ENCODE measurements at places on chromosomes 16 and 17.

DNA sequence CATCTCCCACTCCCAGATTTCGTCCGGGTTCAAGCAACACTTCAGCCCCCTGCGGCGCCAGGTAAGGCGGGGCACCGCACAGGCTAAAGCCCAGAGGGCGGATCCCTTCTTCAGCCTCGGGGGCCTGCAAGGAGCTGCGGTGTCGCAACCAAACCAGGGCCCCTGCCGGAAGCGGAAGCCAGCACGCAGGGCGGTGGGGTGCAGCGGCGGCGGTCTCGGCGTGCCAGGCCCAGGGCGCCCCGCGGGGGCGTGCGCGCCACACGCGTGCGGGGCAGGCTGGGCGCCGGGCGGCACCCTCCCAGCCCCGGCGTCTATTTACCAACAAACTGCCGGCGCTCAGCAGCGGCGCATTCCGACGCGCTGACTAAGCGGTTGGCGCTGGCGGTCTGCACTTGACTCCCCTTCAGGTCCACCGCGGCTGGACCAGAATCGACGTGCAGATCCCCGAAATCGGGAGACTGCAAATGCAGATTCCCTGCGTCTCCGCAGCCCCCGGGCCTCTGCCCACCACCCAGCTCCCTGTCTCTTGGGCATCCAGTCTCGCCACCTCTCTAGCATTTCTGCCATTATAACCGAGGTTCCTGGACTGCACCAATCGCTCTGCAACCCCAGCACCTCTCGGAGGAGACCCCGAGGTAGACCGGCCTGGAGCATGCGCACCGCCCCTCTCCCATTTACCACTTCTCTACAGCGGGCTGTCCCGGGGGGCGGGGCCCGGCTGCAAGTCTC is 421 bp upstream of the DLX4 start:
- DNase-seq: peak; percentile 89

- no peak for DNase-seq
Measured at GRCh38 chr16:89115216-89115861, 21.7 kb downstream of the ACSF3 start.

DNA sequence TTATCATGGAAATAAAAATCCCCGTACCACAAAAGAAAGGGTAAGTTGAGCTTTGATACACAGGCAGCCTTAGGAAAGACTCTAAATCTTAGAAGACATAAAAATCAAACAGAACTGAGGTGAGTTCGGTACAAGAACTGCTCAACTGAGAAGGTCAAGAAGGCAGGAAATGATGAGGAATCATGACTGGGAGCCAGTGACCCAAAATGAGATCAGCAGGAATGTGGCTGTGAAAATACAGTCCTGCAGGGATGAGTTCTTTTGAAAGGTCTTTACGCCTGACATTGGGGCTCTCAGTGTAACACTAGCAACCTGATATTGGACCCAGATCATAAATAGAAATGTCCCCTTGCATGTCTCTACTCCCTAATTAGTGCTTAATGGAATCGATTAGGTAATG is 56.3 kb upstream of the CDH11 start:
- DNase-seq: no peak

DNA sequence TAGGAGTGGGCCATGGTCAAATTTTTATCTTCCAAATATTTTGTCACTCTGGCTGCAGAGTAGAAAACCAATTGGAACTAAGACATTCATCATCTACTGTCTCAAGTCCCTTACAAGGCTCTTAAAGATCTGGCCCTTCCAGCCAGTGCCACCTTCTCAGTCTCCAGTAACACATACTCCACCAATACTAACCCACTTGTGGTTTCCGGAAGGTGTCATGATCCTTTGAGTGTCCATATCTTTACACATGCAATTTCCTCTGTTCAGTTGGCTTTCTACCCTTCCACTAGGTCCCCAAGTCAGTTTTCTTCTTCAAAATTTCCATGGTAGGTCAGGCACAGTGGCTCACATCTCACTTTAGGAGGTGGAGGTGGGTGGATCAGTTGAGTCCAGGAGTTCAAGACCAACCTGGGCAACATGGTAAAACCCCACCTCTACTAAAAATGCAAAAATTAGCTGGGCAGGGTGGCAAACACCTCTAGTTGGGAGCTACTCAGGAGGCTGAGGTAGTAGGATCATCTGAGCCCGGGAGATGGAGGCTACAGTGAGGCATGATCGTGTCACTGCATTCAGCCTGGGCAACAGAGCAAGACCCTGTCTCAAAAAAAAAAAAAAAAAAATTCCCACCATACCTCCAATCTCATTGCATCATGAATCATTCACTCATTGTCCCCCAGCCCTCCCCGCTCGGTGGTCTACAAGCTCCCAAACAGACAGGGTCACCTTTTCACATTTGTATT is 6.0 kb upstream of the GRB2 start:
- DNase-seq: no peak

- DNase-seq: no peak
Measured at GRCh38 chr17:33745047-33745760, 452.1 kb upstream of the ASIC2 start.

- peak; percentile 65 for DNase-seq
Measured at GRCh38 chr17:7704601-7705268, at the start of gene EFNB3. TSS of gene EFNB3 (plus strand) at chr17:7705202. CDS start at chr17:7705599, 397 bp downstream.

GRCh38 chr17:54932711-54933110 is 32.1 kb downstream of the TOM1L1 start:
- DNase-seq: no peak

DNA sequence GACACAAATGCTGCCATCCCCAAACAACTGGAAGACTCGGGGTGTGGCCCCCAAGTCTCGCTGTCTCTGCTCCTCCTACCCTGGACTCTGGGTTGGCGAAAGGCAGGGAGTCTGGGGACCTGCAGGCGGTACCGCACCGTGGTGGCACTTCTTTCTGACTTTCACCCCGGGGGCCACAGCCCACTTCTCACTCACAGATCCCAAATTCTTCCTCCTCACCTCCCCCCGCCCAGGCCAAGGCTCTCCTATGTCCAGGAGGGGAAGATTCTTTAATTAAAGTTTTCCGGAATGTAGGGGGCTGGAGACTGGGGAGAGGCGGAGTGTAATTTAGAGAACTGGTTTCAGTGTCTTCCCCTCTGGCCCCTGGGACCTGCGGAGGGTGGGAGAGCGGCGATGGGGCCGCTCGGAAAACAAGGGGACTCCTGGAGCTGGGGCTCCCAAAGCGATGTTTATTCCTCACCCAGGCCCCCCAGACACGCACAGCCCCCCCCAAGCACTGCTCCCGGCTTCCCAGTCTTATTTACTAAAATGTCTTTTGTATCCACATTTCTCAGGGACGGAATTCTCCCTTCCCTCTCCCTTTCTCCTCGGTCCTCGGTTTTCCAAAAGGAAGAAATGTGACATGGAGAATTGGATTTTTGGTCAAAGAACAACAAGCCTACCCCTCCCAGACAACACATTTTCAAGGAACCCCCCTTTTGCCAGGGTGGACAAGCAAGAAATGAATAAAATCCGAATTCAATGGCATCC is 1.2 kb downstream of the WNT3 start:
- DNase-seq: no peak

DNA sequence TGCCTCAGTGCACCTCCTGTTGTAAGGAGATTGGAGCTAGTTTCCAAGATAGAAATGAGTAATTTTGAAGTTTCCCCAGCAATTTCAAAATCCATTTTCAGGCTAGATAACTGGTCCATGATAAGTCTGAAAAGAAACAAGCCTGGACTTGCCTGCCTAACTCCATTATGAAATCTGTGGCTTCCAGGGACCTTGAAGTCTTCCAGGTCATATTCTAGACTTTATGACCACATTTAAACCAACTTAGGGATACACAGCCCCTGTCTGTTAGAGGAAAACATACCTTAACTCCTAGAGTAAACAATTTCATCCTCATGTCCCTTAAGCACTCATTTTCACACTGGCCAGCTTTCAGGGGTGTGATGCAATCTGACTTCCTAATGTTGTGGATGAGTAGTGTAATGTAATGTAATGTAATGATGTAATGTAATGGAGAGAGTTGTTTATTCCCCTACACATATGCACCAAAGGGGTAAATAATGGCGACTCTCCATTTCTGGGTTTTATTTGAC is 96.7 kb upstream of the FAM20A start:
- no peak for DNase-seq

DNA sequence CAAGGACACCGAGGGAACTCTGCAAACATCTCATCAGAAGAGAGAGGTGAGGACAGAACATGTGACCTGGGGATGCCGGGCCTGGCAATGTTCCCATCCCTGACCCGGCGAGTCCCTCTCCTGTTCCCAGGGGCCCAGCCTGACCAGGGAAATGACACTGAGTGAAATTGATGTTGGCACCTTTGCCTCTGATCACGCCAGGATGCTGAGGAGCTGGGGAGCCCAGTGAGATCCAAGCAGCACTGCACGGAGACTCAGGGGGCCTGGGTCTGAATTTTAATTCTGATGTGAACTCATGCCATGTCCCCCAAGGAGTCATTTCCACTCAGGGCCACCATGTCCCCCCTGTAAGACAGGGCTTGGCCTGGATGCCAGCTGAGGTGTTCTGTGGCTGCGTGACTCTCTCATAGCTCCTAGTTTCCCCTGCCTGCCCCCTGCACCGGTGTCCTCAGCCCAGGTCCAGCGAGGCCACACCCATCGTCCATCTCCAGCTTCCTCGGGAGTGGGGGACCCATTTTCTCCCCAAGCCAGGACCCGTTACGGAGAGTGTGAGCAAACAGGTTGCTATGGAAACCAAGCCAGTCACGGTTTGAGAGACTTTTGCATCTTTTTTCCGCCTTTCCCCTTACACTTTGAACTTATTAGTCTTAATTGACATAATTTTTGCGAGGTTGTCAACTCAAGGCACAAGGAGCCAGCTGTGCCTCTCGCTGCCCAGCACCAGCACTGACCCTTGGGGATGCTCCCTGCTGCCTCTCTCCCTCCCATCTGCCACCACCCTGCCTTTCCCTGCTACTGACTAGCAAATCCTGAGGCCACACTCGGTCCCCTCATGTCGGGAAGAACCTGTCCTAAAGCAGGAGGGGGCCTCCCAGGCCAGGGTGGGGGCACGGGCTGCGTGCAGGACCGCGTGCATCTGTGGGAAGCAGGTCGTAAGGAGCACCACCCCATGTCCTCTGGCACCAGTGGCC is 150.0 kb downstream of the SDK2 start:
- DNase-seq: no peak

GRCh38 chr17:73800893-73801292 is 156.6 kb upstream of the SDK2 start:
- no peak for DNase-seq

DNA sequence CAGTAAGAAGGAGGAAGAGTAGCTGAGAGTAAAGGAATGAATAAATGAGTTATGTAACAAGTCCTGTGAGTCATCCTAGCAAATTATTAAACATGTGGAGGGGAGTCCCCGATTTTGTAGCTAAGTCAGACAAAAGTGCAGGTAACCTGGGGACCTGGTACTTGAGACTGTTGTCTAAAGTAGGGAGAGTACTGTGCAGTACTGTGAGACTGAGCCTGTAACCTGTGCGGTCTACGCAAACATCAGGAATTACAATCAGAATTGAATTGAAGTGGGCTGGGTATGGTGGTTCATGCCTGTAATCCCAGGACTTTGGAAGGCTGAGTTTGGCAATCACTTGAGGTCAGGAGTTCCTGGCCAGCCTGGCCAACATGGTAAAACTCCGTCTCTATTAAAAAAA is 35.7 kb downstream of the IKZF3 start:
- no peak for DNase-seq

- DNase-seq: no peak
Measured at GRCh38 chr16:25107466-25107792, 4.1 kb upstream of the LCMT1 start.

DNA sequence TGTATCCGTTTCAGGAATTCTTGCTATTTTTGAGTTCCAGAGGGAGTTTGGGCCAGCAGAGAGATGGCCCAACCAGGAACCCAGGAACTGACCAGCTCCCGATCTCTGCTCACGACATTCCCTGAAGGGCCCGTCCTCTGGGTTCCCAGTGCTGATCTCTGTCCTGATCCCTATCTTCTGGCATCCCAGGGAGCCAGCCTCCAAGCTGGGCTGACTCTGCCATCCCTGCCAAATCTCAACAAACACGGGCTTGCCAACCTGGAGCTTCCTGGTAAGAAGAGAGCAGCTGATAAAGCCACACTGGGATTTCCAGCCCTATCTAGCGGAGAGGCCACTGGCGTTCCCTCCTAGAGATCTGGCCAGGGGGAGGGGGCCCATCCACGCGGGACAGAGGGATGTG is 16.2 kb downstream of the GPRC5B start:
- DNase-seq: no peak

GRCh38 chr16:67551091-67551490 is 11.2 kb upstream of the CTCF start:
- no peak for DNase-seq

- no peak for DNase-seq
Measured at GRCh38 chr16:82971126-82971525, 344.4 kb downstream of the CDH13 start.

DNA sequence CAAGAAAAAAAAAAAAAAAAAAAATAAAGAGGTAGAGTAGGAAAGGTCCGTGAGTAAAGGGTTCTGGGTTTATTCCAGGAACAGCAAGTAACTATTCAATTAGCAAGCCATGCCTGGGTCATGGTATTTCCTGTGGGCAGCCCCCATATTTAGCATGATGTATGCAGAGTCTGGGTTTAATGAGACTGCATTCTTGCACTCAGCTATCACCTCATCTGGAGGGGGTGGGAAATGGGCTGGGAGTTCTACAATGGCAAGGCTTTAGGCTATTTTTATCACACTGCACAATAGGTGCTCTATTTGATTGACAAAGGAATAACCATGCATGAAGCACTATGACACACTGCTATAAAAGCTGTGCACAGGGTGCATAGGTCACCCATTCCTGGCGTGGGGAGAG is 104.0 kb upstream of the CCL2 start:
- DNase-seq: no peak

GRCh38 chr17:17275971-17276370 is 5.1 kb downstream of the COPS3 start:
- no peak for DNase-seq

- DNase-seq: no peak
Measured at GRCh38 chr17:64480951-64481350, 15.9 kb downstream of the POLG2 start.

GRCh38 chr17:51819341-51820219 is 338.9 kb downstream of the CA10 start:
- DNase-seq: no peak

DNA sequence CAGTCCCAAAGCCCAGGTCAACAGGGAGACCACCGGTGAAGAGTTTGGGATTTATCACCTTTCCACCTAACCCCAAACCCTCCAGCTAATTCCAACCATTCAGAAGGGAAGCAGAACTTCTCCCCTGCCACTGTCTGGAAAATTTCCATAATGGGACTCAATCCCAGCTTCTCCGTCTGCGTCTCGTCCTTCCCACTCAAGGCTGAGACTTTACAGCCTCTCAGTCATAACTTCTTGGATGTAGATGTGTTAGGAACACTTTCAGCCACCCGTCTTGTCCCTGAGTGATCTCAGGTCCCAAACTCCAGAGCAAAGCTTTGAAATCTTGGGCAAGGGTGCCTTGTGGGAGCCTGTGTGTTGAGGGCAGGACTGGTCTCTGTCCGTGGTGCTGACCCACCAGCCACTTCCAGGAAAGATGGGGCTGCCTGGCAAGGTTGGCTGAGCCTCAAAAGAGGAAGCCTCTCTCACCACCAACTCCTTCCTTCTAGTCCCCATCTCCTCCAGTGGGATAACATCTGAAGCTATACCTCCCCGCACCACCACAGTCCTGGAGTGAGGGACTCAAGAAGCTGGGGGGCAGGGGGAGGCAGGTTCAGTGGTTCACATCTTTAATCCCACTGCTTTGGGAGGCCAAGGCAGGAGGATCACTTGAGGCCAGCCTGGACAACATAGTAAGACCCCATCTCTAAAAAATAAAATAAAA is 9.3 kb downstream of the GAS2L2 start:
- DNase-seq: no peak

All from NCI-H2171 treated with DMSO at 0.1 percent for 48 hours (cell line).